ENCODE measurements at places on chromosomes 4 and X.

DNA sequence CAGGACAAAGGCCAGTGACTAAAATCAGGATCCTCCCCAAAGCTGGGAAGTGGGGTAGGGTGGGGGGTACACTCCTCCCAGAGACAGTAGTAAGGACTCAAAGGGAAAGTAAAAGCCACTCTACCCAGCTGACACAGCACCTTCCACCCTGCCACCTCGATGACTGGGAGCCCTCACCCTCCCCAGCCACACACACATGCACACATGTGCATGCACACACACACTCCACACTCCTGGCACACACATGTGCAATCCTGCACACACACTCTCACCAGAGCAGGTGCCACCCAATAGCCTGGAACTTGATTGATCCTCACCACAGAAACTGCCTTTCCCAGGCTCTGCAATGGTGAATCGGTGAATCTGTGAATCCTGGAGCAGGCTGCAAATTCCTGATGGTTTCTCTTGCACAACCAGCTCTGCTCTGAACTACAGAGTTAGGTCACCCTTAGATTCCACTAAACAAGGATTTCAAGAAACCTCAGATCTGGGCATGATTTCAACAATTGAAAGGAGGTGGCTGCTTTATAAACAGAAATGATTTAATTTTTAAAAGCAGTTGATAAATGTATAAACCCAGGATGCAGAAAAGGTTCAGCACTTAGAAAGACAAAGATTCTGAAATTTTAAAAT, 21.5 kb downstream of the AMOT start:
- no peak for DNase-seq

GRCh38 chr4:65960751-65961150, 290.5 kb upstream of the EPHA5 start:
- no peak for DNase-seq

GRCh38 chr4:53855581-53856250, 208.7 kb downstream of the CHIC2 start:
- peak; percentile 62 for DNase-seq

- peak; percentile 52 for DNase-seq
Measured at GRCh38 chr4:178387756-178388155, 945.5 kb upstream of the AGA start.

- no peak for DNase-seq
Measured at GRCh38 chr4:25015012-25015411, 15.7 kb downstream of the LGI2 start.

DNA sequence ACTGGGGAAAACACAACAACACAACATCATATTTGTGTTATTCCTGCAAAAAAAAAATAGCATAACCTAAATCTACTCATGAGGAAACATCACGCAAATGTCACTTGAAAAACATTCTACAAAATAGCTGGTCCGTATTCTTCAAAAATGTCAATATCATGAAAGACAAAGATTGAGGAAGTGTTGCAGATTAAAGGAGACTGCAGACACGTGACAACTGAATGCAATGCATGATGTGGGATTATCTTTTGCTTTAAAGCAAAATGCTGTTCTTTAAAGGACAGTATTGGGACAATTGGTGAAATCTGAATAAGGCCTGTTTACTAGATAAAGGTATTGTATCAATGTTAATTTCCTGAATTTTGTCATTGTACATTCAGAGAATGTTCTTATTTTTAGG, 157.7 kb downstream of the SMIM20 start:
- no peak for DNase-seq

- peak; percentile 13 for DNase-seq
Measured at GRCh38 chr4:145511913-145512522, 30.4 kb downstream of the SMAD1 start.

Data from ELR (cell line).